ENCODE measurements at places on chromosomes 5 and 9.

DNA sequence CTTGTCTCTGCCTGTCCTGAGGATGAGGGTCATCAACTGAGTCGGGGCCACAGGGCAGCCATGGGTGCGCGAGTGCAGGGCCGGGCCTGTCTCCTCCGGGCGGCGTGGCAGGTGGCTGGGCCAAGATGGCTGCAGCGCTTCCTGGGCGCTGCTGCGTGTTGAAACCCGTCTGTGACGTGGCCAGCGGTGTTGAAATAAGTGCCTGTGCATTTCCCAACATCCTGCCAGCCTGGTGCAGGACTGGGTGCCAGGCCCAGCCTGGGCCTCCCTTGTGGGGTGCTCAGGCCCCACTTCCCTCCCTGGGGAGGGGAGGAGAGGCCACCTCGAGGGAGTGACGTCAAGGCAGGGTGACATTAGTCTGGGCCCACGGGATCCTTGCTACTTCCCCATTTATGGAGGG, 45.5 kb downstream of the RXRA start:
- no peak for DNase-seq

DNA sequence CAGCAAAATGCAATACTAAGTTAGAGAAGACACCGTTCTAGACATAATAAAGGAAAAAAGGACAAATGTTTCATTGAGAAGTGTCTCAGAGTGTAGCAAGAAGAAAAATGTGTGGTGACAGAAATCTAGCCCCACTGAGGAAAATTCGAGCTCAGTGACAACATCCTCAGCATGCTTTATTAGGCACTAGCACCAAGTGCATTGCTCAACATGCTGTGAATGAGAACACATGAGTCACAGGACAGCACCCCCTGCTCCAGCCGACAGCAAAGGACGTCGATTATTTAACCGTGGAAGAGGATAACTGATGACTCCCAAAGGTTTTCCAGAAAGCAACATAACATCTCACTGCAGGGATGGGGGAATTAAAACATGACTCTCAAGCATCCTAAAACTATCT, 182.7 kb downstream of the GNAQ start:
- no peak for DNase-seq

- DNase-seq = no peak
Observed at GRCh38 chr5:113224605-113225065, 210.2 kb downstream of the TSSK1B start.

- DNase-seq = no peak
Observed at GRCh38 chr5:76556511-76557221, 66.5 kb downstream of the F2RL2 start.

- DNase-seq = no peak
Observed at GRCh38 chr5:42268630-42269029, 154.6 kb upstream of the GHR start.
